ENCODE measurements at places on chromosomes 7 and 10.

GRCh38 chr7:151671514-151671913 is 151.8 kb upstream of the RHEB start:
- no peak for DNase-seq

DNA sequence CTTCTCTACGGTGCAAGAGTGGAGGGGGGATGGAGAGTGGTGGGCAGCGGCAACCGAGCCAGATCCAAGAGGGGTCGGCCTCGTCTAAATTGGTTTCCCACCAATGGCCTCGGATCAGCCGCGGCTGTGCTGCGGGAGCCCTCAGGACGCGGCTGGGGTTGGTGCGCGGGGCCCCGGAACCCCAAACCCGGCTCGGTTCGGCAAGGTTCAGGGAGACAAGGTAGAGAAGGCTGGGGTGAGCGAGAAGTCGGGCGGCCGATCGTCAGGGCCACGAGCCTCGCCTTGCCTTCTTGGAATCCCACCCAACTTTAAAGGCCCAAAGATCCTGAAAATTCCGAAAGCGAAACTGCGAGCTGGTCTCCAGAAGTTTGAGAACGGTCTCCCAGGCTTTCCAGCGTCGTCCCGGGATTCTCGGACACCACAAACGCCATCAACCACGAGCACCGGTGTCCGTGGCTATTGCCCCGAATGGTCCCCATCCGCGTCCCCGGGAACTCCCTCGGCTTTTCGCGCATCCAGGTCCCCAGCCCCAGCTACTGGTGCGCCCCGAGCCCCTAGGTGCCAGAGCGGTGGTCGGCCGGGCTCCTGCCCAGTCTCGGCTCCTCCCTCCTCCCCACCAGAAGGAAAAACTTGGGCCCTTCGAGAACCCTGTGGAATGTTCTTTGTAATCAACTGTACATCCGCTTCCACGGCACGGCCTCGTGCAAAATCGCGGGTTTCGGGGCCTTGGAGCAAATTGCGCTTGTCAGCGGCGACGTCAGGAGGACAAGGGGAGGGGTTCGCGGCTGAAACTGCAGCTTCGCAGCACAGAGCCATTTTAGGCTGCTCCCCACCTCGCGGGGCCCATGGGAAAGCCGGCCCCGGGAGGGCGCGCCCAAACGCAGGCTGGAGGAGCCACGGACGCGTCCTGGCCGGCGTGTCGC is 3.2 kb downstream of the SFMBT2 start:
- DNase-seq: peak; percentile 58

DNA sequence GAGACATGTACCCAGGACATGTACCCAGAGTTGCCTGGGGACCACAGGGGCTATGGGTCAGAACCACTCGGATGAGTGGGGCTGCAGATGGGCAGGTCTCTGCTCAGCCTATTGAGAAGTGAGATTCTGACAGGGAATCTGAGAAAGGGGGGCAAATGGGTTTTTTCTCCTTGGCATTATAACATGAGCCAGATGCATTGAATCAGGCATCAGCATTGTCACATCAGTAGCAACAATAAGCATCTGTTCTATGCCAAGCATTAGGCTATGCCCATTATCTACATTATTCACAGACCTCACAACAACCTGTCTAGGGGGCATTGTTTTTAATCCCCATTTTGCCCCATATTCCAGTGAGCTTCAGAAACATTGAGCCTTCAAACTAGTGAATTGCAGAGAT is 108.2 kb downstream of the PLCE1 start:
- DNase-seq: no peak

GRCh38 chr7:111363099-111363498 is 199.2 kb downstream of the IMMP2L start:
- no peak for DNase-seq

GRCh38 chr10:117638200-117638599 is 95.7 kb downstream of the EMX2 start:
- DNase-seq: no peak

- DNase-seq: no peak
These were observed 181.2 kb upstream of the PRSS58 start for GRCh38 chr7:142438923-142439515.

DNA sequence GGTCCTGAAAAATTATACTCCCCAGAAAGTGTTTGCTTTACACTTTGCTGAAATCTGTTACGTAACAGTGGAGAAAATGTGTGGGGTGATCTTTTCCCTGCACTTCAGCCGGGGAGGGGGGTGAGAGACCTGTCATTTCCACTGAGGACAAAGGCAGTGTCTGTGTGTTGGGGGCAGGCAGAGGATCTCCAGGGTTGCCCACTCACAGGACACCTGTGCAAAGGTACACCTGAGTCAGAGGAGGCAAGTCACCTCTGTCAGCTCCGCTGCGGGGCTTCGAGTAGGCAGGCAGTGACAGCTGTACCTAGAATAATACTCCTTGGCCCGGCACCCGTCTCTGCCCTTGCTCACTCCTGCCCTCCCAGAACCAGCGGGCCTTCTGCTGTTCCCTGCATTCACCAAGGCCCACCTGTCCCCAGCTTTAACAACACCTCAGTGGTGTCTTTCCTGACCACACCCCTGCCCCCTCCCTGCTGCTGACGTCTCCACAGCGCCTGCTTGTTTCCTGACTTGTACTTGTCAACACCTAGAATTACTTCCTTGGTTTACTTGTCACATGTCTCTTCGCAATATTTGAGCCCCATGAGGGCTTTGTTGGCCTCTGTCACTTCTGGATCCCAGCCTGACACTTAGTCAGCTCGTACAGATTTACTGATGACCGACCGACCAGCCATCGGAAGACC is 159.2 kb downstream of the NEURL1 start:
- no peak for DNase-seq

- no peak for DNase-seq
These were observed 4.4 kb upstream of the CUZD1 start for GRCh38 chr10:122849900-122850605.

DNA sequence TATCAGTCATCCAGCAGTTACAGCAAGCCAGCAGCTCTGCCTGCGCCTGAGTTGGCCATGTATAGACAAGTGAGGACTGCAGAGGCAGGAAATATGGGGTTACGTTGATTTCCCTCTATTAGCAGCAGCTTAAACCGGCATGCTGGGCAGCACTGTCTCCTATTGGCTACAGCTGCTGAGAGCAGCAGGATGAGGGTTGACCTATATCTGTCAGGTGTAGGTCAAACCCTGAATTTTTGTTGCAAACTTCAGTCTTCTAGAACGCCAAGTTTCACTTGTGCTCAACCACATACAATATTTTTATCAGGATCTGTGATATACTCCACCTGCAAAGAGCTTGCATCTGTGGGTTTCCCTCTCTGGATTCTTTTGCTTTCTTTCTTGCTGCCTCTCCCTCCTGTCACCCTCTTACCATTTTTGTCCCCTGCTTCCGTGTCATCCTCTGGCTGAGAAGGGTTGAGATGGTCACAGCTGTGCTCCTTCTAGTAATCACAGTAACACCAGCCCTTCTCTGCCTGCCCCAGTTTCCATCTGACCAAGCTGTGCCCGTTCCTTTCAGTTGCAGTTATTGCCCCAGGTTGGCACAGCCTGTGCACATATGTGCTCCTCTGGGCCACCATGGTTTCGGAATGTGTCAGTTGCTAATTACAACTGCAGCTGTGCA is 23.8 kb upstream of the GLCCI1 start:
- no peak for DNase-seq

DNA sequence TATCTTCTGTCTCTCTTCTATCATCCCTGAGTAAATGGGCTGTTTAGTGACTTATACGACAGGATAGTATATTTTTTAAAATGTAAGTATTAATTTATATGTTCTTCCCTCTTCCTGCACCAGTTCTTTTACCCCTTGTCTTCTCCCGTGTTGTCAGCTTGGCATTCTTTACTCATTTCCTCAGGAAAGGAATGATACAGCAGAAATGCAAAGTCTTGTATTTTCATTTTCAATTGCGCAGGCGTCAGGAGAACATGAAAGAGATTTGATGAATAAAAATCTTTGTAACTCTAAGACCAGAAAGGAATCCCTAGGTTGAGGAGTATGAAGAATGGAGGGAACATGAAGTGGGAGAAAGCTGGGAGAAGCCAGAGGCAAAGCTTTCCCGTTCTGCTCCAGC is 18.8 kb upstream of the VPS41 start:
- DNase-seq: no peak

DNA sequence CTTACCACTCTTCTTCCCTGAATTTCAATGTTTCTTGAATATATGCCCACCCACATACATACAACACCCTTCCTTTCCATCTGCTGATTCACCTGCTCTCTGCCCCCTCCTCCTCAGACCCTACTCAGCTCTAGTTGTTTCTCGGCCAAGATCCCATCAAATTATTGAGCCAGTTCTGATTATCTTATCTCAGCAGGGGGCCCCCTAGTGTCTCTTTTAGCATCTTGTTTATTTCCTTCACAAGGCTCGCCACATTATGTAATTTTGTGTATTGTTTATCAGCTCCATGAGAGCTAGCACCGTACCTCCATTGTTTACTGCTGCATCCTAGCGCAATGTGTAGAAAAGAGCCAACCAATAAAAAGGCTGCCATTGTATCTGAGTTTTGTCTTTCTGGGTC is 71.9 kb downstream of the FAM13C start:
- DNase-seq: no peak

- DNase-seq: no peak
These were observed 4.0 kb upstream of the BRAF start for GRCh38 chr7:140928491-140929309.

DNA sequence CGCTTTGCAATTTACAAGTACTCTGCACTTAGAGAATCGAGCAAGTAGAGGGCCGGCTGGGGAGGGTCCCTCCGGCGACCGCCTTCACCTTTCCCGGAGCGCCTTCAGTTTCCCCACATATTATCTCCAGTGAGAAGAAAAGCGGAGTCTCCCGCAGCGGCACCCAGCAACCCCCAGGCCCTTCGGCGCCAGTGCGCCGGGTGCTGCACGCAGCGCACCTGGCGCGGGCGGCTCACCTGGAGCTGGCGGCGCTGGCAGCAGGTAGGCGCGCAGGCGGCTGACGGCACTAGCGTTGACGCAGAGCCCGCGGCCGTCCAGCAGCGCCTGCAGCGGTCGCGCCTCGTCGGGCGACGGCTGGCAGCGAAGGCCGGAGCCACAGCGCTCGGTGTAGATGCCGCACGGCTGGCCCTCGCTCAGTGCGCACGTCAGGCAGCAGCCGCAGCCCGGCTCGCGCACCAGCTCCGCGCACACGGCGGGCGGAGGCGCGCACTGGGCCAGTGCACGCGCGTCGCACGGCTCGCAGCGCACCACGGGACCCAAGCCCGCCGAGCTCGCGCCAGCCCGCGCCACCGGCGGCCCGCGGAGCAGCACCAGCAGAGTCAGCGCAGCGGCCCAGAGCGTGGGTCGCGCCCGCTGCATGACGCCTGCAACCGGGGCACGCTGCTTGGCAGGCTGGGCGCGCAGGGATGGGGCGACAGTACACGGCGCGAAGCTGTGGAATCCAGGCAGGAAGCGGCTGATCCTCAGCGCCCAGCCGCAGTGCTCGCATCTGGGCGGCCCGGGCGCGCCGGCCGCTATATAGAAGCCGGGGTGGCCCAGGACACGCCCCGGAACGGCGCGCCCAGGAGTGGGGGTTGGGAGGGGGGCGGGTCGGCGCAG is at the start of gene IGFBP3:
Gene IGFBP3, minus strand, starts transcription at position 771 of the 879 bp plus-strand sequence. Its CDS starts 132 bp downstream, at position 639.
- DNase-seq: no peak

DNA sequence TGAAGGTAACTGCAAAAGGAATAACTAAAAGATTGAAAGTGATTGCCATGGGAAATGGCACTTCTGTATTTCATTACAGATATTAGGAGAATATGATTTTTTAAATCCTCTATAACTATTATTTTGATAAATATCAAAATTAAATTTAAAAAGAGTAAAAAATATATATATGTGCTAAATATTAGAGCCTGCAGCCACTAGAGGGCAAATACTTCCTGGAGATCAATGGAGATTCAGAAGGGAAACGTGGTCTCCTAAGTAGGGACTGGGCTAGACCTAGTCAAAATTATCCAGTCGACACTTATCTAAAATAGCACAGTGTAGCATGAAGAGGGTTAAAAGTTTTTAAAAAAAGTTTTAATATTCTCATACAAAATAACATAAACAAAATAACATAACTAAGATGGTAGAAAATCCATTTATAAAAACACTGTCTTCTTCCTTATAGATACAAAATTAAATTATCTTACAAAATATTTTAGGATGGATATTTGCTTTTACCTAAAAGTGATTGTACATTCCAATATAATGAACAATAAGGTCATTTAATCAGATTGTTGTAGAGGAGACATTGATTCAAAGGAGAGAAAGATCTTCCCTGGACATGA is 434.3 kb downstream of the MDFIC start:
- no peak for DNase-seq

- no peak for DNase-seq
These were observed 676 bp downstream of the TCAF1 start for GRCh38 chr7:143901332-143901667.

DNA sequence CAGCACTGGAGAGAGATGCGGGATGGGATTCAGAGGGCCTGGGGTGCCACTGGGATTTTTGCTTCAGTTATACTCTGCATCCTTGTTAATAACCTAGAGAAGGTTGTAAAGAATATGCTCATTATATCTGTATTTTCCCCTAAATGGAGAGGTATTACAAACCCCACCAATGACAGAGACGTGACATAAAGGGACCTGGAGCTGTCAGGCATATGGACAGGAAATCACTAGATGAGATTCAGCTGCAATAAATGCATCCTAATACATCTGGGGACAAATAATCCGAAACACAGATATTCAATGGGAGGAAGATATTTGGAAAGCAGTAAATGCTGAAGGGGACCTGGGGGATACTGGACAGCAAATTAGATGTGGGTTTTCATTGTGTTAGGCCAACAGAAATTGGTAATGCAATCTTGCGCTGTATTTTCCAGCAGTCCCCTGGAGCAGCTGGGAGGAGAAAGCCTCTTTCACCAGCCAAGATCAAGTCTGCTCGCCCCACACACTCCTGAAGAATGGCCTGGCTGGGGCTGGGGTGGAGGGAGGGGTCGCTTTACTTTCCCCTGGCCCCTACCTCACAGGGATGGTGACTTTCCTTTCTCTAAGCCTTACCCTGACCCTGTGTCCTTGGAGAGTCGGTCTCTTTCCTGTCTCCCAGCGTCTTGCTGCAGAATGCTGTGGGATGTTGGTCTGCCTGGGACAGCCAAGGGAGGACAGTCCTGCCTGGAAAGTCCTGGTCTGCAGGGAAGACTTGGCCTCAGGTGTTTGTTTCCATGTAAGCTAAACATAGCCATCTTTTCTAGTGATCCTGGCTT is 653.8 kb downstream of the LRMDA start:
- DNase-seq: no peak

GRCh38 chr7:24835643-24836042 is 78.4 kb upstream of the GSDME start:
- no peak for DNase-seq

DNA sequence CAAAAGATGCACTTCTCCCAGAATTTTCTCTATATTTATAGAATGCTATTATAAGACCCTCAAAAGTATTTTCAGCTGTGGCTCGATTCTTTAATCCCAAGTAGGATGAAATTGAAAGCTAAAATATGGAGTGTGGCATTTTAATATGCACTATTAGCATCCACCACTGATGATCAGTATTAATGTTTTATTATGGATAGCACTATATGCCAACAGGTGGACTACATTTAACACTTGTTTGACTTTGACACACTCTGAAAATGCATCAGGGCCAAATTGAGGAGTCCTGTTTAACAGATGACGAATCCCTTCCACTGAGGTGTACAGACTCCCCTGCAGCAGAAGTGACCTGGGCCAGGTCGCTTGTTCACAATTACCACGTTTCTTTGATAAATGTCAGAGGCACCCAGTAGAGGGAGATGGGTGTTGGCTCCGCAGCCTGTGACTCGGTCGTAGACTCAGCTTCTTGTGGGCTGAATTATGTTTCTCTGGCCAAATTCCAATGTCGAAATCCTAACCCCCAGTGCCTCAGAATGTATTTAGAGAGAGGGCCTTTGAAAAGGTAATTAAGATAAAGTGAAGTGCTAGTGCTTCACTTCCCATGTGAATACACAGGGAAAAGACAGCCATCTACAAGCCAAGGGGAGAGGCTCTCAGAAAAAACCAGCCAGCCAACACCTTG is 48.1 kb downstream of the WIPF3 start:
- no peak for DNase-seq
